ENCODE measurements at places on chromosomes 7 and 10.

GRCh38 chr10:3525832-3526449, 259.1 kb downstream of the KLF6 start:
- DNase-seq = peak; percentile 94

GRCh38 chr7:127798769-127799372, 146.9 kb downstream of the SND1 start:
- no peak for DNase-seq

DNA sequence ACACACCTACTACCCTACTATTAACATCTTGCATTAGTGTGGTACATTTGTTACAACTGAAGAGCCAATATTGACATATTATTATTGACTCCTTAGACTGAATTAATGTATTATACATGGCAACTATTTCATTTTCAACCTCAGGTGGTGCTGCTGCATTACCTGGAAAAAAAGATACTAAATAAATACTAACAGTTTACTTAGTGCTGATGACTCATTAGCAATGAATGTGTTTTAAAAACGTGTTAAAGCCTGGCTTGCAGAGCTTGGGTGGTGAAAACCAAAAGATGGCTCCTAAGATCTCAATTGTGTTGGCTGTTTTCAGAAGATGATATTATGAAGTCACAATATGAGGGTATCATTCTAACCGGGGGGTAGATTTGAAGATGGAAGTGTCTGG, 34.8 kb downstream of the CFAP43 start:
- no peak for DNase-seq

- no peak for DNase-seq
Observed at GRCh38 chr10:20888620-20889330, 8.3 kb downstream of the NEBL start.

GRCh38 chr7:117674617-117675016, 194.8 kb downstream of the CFTR start:
- DNase-seq = no peak

DNA sequence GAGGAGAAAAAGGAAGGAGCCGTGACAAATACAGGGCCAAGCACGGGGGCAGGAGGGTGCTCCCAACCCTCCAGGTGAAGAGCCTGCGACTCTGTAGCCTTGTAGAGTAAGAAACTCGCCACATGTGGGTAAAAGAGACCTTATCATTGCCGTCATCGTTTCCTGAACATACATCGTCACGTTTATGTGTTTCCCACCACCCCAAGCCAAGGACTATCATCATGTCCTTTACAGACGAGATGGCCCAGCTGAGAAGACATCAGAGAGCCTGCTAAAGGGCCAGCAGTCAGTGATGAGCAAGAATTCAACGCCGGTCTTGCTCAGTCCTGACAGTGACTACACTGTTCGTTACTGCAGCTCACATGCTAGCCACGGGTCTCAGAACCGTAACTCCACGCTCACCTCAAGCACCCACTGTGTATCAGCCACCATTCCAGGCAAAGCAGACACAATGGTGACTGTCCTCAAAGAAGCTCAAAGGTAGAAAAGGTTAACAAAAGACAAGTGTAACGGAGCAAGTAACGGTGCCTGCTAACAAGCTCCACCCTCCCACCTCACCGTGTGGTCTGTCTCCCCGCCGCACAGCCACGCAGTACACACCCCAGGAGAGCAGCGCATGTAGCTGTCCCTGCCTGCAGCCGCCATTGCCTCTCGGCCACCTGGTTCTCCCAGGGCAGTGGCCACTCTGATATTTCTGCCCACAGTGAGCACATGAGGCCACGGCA, 147.8 kb downstream of the MAD1L1 start:
- DNase-seq = no peak

DNA sequence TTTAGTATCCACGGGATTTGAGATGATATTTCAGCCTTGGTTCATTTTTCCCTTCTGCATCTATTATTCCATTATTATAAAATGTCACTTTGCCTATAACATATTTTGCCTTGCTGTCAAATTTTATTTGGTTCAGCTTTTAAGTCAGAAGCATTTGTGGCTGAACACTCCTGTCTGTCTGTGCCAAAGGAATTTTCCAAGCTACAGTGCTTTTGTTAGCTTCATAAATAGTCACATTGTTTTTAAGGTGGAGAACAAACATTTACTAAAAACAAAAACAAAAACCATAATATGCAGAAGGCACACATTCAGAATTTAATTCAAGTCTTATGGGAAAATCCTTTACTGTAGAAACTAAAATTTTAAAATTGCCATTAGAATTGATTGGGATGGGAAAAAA, 33.8 kb upstream of the ELMO1 start:
- no peak for DNase-seq

GRCh38 chr10:113493195-113493594, 59.7 kb upstream of the HABP2 start:
- DNase-seq = no peak

DNA sequence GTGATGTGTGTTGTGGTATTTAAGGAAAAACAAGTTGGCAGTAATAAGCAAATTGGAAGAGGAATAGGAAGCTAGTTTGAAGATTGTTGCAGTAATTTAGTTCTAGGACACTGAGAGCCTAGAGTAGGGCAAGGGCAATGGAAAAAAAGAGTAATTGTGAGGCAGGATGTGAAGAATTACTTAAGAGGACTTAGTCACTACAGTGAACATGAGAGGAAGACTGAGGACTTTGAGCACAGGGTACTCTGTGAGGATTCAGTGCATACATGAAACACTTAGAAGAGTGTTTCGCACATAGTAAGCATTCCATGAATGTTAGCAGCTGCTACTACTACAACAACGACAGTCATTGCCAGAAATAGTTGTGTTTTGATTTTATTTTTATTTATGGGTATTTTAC, 30.9 kb upstream of the DKK1 start:
- peak; percentile 34 for DNase-seq

DNA sequence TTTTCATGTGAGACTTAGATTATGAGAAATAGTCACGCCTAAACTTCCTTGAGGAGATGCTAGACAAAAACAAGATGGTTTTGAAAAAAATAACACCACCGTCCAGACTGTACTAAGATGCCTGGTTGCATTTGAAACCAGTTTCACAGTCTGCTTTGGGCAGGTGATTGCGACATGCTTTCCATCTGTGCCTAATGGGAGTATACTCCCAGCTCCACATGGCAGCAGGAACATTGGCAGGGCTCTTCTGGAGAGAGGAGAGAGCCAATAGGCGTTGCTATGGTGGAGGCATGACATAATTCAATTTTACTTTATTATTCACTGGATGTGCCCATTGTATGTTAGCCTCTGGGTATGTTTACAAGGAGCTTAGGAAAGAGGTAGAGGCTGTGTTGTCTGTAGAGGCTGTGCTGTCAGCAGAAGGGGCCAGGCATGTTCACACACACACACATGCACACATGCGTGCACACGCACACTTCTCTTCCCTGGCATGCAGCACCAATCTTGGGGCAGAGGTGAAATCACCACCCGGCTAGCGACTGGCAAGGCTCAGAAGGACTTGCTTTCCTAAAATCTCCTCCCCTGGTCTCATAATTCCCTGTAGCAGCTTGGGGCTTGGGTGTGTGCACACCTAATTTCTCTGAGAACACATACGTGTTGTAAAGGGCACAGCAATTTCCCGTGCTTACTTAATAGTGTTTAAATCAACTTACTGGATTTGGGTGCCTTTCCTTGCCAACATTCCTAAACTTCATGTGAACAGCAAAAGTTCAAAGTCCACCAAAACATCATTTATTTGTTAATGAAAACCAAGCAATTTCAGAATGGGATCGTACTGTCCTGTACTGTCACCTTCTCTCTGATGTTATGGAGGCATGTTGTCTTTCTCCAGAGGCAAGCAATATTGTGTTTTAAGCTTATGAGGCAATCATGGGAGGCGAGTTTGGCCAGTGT, 162.1 kb downstream of the TCF7L2 start:
- no peak for DNase-seq

DNA sequence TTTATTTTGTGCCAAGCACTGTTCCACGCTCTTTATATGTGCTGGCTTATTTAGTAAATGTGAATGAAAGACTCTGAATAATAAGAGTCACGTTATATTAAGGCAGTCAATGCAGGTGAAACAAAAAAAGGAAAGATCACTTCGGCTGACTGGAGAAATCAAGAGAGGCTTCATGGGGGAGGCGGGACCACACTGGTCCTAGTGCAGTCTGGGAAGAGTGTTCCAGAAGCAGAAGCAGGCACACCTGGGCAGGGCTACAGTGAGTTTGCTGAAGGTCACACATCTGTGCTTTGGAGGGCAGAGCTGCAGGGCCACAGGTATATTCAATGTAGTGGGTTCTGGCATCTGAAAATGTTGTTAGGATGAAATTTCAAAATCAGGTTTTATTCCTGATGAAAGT, 176.9 kb downstream of the PLXNA4 start:
- no peak for DNase-seq

DNA sequence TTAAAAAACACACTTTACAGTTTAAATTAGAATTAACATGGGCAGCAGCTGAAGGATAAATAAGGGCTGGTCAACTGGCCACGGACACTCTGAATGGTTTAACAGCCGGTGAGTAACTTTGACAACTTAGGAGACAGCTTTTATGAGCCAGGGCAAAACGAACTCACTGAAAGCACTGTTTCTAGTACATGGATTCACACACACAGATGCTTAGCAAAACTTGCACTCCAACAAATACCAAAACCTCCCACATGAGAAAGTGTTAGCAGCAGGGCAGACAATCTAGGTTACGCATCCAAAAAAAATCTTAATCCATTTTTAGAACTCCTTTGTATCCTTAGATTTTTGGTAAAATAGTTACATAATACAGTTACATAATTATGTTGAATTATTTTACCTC, 486.4 kb downstream of the PHTF2 start:
- no peak for DNase-seq

DNA sequence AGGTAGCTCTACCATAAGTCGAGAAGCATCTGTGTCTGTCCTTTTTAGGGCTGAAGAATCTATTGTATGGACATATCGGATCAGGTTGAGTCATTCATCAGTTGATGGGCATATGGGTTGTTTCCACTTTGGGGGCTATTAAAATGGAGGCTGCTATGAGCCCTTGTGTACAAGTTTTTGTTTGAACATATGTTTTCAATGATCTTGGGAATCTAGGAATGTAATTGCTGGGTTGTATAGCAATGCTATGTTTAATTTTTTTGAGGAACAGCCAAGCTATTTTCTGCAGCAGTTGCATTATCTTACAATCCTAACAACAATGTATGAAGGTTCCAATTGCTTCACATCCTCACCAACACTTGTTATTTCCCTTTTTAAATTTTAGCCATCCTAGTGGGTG, 46.4 kb upstream of the HABP2 start:
- no peak for DNase-seq

DNA sequence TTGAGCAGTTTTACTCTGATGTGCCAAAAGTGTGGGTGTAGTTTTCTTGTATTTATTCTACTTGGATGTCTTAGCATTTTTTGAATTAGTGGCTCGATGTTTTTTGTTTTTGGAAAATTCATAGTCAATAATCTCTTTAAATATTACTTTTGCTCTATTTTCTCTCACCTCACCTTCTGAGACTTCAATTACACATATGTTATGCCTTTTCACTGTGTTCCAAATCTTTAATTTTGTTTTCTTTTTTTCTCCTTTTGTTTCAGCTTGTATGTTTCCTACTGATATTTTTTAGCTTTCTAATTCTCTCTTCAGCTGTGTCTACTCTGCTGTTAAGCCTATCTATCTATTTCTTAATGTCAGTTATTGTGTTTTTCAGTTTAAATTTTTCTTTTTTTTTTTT, 69.5 kb downstream of the ZNF503 start:
- DNase-seq = no peak

- no peak for DNase-seq
Observed at GRCh38 chr10:89074120-89074519, 83.5 kb downstream of the FAS start.

GRCh38 chr10:76071653-76072365, 640.4 kb downstream of the LRMDA start:
- no peak for DNase-seq

DNA sequence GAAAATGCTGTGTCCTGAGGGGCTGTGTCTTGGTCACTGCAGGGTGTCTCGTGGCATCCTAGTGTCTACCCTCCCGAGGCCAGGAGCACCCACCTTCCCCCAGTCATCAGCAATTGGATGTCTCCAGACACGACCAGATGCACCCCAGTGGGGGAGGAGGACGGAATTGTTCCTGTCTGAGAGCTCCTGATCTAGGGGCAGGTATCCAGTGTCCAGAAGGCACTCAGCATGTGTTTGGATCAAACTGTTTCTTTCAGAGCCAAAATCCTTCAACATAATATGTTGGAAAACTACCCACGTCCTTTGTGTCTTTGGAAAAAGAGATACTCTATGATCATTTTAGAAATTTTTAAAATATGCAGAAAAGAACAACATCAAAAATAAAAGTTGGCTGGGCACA, 16.9 kb downstream of the PRKRIP1 start:
- no peak for DNase-seq

GRCh38 chr7:19585761-19586160, 123.1 kb downstream of the POLR1F start:
- DNase-seq = no peak

- peak; percentile 21 for DNase-seq
Observed at GRCh38 chr10:104923501-104923900, 282.4 kb downstream of the SORCS3 start.

GRCh38 chr7:133015888-133016287, 66.0 kb downstream of the CHCHD3 start:
- no peak for DNase-seq

DNA sequence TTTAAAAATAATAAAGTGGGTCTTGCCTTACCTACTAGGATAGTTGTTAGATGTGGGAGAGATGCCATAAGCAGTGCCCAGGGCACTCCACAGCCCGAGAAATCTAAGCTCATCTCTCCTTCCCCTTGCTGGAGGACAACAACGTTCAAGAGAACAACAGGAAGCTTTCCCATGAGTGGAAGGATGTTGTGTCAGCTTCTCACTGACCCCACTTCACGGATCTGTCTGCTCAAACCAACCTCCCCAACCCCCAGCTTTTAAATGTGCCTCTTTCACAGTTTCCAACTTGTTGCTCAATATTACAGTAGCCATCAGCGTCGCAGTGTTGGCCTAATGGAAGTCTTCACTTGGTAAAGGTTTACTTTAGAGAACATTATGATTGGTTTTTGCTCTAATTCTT, 72.1 kb downstream of the PTPRE start:
- DNase-seq = no peak

GRCh38 chr10:48934672-48935501, 4.8 kb downstream of the LRRC18 start:
- DNase-seq = peak; percentile 35

- DNase-seq = no peak
Observed at GRCh38 chr10:49837051-49837478, 74.9 kb upstream of the OGDHL start.

GRCh38 chr10:76774987-76775603, 862.5 kb downstream of the KCNMA1 start:
- DNase-seq = no peak

DNA sequence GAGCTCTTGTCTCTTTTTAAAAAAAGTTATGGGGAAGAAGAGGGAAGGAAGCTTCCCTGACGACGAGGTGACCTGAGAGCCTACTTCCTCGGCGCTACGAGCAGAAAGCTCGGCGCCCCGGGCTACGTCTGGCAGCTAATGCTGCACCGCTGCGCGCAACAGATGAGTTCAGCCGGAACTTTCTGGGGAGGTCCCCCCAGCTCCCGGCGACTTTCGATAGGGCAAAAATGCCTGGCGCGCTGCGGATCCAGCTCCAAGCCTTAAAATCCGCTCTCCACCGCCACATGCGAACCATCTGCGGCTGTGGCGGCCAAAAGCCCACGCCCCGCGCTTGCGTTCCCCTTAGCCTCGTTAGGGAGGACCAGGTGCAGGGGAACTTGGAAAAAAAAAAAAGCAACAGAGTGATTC, 621 bp downstream of the P4HA1 start:
- DNase-seq = peak; percentile 61

GRCh38 chr7:55469721-55470120, 102.6 kb downstream of the VOPP1 start:
- DNase-seq = no peak

Measured in HT1080 (cell line).